ENCODE measurements at places on chromosomes 1 and 21.

GRCh38 chr1:111364690-111365089, 62.8 kb downstream of the OVGP1 start:
- DNase-seq, result no peak

- no peak for DNase-seq
These were observed 2.5 kb downstream of the AKNAD1 start for GRCh38 chr1:108854221-108855019.

GRCh38 chr1:59015708-59016107, 231.9 kb upstream of the JUN start:
- no peak for DNase-seq

DNA sequence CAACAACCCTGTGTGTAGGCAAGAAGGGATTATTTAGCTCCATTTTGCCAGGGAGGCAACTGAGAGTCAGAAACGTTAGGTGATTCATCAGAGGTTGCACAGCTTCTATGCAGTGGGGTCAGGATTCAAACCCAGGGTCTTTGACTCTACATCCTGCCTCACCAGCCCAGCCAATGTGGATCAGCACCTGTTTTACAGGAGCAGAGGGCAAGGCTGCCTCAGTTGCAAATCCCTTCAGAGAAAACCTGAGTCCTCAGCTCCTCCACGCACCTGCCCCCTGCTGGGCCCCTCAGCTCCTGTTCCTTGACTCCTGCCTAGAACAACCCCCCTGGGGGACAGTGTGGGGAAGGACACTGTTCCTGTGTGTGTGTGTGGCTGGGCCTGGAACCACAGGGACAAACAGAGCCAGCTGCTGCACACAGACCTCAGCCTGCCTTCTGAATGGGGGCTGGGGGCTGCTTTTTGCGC, 61.6 kb downstream of the LRRN2 start:
- no peak for DNase-seq

Data from hematopoietic multipotent progenitor cell treated with erythropoietin and hydrocortisone succinate and interleukin-3 and kit ligand, for 15 days (in vitro differentiated cells).